Activated T-helper 1 cell treated with anti-CD3 and anti-CD28 coated beads, Interleukin-2, amount 50 U/mL, for 16 hours (primary cell): ENCODE measurements at places on chromosomes 16 and 17.

DNA sequence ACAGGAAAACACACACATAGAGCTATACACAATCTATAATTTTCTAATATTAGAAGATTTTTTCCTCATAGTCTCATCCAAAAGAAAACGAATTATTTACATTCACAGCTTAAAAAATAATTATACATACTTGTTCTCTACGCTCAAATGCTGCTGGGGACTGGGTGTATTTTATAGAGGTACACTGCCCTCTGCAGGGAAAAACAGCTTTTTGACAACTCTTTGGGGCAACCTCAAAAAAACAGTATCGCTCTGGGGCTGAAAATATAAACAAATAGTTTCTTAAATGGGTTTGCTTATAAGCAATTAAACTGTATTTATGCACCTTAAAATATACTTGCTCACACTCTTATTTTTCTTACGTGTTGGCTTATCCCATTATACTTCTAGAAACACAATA lies 261.8 kb upstream of the PSMD7 start:
- DNase-seq: no peak

- DNase-seq: no peak
Observed at GRCh38 chr17:14407541-14407940, 106.7 kb downstream of the HS3ST3B1 start.

DNA sequence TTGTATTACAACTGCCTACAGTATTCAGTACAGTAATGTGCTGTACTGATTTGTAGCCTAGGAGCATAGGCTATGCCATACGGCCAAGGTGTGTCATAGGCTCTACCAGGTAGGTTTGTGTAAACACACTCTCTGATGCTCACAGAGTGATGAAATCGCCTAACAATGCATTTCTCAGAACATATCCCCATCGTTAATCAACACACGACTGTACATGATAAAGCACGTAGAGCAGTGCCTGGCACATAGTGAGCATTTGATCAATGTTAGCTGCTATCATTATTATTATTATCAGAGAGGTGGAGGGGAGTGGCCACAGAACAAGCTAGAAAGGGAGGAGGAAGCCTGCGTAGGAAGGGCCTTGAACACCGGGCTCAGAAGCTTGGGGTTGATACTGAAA lies 81.1 kb upstream of the LHX1 start:
- no peak for DNase-seq

DNA sequence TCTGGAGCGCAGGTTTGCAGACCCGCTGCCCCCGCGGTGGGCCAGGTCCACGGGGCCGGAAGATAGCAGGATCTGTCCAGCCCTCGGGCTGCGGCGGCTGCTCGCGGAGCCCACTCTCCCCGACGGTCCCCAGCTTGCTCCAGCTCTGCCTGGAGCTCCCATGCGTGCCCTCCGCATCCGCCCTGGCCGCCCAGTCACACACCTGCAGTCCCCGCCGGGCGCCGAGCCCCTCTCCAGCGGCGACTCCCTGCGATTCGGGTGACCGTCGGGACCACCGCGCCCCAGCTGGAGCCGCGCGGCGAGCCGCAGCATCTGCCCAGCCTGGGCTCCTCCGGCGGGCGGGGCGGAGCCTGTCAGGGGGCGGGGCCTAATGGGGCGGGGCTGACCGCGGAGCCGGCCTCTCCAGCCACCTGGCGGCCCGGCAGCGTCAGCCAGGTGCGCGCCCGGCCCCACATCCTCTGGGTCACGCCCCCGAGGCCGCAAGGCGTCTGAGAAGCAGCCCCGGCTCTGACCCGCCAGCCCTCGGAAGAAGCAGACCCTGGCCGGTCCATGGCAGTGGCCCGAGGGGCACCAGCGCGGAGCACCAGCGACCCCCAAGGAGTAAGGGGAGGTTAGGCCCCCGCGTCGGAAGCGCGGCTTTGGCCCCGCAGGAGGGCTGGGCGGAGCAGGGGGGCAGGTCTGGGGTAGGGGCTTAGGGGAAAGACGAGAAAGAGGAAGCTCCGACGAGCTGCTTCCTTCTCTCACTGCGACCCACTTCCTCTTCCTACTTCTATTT lies at the start of gene PIK3R5:
Gene PIK3R5 (minus strand): TSS at position 314 of the 775 bp plus-strand sequence. CDS start 54,213 bp downstream, outside the sequence.
- peak; percentile 77 for DNase-seq

- no peak for DNase-seq
Observed at GRCh38 chr17:27489045-27489715, 32.9 kb downstream of the KSR1 start.

DNA sequence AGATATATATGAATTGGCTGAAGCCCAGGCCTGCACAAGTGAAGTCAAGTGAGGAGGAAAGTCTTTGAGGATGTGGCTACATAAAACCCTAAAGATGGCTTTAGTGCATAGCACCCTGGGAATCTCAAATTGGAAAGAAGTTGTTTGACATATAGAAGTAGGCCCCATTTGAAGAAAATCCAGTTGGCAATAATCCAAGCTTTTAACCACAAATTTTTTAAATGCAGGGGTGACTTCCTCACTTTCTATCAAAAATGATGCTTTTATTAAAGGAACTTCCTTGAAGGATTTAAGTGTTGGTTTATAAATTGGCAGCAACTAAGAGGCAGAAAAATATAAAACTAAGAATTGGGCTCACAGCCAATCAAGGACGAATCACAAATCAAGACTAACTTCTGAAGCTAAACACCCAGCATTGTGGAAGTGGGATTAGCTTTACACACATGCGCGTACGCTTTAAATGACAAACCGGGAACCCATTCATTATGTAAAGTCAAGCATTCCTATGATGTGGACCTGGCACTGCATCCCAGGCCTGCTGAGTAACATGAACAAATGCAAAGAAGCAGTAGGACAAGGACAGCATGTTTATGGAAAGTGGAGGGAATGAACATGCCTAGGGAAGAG lies 63.3 kb downstream of the NOG start:
- no peak for DNase-seq

GRCh38 chr17:39676198-39676819 lies 8.1 kb downstream of the PNMT start:
- no peak for DNase-seq

DNA sequence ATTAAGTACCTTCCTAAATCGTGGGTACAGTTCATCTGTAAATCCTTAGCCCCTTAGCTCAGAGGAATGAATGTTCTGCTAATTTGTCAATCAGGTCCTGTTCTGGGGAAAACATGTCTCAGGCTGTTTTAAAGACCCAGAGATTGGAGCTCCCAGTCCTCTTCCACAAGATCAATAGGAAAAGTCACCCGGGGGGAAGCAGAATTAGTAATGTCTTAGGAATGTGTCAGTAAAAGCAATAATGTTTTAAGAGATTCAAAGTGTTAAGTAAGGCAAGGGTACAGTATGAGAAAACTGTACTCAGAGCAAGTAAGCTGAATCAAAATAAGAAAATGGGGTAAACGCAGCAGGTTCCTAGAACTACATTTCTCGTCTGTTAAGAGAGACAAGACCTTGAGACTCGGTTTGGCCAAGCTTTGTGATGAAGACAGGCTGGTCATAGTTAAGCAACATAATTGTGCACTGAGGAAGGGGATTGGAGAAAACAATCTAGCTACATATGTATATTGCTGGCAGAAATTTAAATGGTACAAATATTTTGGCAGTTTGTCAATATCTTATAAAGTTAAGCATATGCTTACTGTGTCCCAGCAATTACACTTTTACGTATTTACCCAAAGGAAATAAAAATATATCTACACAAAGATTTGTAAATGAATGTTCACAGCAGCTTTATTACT lies 192.9 kb upstream of the C17orf78 start:
- DNase-seq: no peak

GRCh38 chr17:71516149-71516548 lies 604.7 kb upstream of the SOX9 start:
- no peak for DNase-seq

DNA sequence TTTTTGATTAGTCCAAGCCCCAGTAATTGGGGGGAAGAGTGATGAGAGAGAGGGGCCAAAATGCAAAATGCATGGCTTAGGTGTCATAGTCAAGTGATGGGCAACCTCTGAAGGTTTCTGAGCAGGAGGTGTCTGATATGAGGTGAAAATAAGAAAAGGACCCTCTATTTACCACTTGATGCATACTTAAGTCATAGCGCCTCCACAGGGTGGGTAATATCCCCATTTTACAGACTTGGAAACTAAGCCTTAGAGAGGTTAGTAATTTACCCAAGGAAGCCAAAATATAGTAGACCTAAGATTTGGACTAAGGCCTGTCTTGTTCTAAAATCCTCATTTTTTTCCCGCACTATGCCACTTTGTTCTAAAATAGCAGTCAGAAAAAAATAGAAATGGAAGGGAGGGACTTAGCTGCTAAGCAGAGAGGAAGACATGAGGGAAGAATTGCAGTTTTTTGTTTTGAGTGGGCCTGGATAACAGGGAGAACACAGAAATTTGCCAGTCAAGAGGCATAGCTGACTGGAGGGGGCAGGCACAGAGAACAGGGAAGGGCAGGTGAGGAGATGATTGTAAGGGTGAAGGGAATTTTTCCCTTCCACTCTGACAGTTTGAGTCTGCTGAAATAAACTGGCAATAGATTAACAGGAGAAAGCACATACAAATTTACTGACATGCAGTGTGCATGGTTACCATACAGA lies 2.3 kb upstream of the GRB2 start:
- no peak for DNase-seq

GRCh38 chr17:41547921-41548843 lies 20.1 kb upstream of the KRT19 start:
- DNase-seq: peak; percentile 26
